ENCODE measurements at places on chromosomes 16 and 17.

- peak; percentile 86 for DNase-seq
Observed at GRCh38 chr17:49315551-49316257, 46.3 kb downstream of the ZNF652 start.

- DNase-seq: no peak
Observed at GRCh38 chr17:66240630-66241029, 11.4 kb upstream of the APOH start.

DNA sequence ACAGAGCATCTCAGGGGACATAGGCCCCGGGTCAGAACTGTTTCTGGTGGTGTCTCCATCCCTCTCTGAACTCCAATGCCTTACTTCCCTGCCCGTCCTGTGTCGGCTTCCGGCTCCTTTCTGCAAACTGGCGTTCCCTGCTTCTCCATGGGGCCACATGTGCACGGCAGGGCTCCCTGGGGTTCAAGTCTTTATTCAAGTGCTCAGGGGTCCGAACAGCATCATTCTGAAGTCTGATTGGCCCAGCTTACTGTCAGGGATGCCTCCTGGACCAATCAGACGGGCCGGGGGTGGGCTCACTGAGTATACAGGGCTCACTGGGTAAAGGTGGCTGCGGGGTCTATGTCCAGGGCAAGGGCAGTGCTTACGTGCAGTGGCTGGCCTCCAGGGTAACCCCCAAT, 17.1 kb downstream of the C16orf82 start:
- DNase-seq: peak; percentile 37

DNA sequence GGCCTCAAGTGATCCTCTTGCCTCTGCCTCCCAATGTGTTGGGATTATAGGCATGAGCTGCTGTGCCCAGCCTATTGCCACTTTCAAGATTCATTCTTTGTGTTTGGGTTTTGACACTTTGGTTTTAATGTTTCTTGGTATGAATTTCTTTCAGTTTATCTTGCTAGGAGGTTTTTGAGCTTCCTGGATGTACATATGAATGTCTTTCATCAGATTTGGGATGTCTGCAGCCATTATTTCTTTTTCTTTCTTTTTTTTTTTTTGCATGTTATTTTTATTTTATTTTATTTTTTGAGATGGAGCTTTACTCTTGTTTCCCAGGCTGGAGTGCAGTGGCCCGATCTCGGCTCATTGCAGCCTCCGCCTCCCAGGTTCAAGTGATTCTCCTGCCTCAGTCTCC, 18.5 kb downstream of the MRPL45 start:
- DNase-seq: no peak

GRCh38 chr17:6498356-6498755, 54.1 kb downstream of the PIMREG start:
- no peak for DNase-seq

- peak; percentile 16 for DNase-seq
Observed at GRCh38 chr17:70169709-70170597, 621 bp downstream of the KCNJ2 start.

DNA sequence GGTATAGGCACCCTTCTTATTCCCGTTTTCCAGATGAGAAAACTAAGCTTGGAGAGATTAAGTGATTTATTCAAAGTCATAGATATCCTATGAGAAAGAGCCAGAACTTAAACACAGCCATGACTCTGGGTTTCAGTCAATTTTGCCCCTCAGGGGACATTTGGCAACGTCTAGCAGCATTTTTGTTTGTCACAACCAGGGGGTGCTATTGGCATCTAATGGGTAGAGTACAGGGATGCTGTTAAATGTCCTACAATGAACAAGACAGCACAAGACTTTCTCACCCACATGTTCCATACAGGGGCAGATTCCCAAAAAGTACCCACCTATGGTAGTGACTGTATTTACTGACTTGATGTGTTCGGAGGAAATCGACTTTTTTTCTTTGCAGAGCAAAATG, 4.8 kb upstream of the SHISA9 start:
- no peak for DNase-seq

GRCh38 chr16:53773150-53773846, 69.3 kb downstream of the FTO start:
- peak; percentile 27 for DNase-seq

GRCh38 chr16:12318661-12319427, 342.3 kb downstream of the SNX29 start:
- no peak for DNase-seq

DNA sequence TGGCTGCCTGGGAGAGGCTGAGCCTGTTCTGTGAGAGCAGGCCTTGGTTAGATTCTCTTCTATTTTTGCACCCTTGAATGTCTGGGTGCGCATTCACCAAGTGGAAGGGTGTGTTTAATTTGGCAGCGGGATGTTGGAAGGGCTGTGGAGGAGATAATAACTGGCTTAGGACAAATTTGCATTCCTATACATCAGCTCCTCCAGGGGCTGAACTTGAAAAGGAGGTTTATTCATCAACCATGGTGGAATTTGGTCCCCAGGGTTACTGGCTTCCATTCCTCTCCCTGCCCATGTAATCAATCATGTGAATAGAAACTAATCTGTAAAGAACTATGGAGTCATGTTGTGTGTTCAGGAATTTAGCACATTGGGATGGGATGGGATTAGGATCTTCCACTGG, 100.2 kb upstream of the FOXF1 start:
- no peak for DNase-seq

DNA sequence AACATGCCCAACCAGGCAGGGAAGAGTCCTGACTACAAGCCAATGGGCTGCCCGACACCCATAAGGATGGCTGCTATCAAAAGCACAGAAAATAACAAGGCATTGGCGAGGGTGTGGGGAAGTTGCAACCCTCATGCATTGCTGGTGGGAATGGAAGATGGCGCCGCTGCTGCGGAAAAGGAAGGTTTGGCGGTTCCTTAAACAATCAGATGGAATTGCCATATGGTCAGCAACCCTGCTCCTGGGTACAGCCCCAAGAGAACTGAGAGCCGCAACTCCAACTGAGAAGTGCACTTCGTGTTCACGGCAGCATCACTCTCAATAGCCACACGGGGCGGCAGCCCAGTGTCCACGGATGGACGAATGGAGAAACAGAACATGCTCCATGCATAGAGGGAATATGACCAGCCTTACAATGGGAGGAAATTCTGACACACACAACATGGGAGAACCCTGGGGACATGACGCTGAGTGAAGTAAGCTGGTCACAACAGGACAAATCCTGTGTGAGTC, 193.3 kb downstream of the RBFOX3 start:
- no peak for DNase-seq

DNA sequence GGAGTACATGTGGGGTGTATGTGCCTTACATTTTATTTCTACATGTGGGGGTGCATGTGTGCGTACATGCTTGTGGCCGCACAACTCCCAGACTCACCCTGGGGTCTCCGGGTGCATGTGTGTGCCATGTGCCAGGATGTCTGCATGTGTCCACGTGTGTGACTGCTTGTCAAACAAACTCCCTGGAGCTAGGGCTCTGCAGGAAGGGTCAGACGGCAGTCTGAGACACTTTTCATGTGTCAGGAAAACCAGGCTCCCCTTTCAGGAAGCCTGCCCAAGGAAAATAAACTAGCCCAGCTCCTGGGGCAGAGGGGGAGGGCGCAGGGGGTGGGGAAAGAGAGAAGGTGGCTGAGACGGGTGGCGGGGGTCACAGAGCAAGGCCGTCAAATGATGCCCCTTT, 44.7 kb downstream of the FZD2 start:
- no peak for DNase-seq

DNA sequence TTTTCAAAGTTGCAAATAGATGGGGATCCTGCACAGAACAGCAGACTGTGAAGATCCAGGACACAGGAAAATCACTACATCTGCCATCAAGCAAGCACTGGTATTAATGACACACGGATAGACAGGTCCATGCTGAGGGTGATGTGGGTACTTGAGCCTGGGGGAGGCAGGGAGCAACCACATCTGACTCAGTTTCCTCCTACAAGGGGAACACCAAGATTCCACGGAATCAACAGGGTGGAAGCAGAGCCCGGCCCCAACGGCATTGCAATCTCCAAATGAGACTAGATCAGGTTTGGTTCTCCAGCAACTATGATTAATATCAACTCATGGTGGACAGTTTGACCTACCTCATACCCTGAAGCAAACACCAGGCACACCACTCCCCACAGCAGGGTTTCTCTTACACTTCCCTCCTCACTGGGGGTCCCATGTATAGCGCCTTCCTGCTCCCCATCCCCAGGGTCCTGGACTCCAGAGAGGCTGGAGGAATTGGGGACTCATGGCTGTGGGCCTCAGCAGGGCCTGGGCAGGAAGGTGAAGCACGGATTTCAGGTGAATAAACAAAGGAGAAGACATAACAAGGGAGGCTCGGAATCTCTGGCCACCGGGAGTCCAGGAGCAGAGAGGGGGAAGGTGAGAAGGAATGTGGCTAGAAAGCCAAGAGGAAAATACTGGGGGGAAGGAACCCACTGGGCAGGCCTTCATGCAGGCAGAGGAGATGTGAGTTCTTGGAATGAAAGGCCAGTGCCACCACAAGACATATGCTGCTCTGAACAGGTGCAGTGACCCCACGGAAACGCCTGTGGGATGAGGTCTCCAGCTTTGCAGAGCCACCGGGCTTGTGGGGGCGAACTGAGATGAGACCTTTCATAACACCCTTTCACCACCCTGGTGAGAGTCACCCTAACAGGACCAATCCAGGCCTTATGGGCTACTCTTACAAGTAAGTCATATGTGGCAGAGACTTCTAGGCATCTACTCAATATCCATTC, 29.5 kb upstream of the PIK3R6 start:
- DNase-seq: no peak

DNA sequence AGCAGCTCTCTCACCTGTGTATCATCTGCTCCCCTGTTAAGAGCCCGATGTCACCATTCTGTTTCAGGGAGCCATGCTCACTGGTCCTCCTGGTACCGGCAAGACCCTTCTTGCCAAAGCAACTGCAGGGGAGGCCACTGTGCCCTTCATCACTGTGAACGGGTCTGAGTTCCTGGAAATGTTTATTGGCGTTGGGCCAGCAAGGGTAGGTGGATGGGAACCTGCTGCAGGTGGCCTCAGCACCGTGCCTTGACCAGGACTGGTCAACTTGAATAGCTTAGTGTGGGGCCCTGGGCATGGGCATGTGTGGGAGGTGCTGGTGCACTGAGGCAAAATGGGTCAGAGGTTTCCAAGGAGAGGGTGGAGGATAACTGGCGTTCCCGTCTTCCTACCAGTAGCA, 28.5 kb downstream of the DBNDD1 start:
- no peak for DNase-seq

DNA sequence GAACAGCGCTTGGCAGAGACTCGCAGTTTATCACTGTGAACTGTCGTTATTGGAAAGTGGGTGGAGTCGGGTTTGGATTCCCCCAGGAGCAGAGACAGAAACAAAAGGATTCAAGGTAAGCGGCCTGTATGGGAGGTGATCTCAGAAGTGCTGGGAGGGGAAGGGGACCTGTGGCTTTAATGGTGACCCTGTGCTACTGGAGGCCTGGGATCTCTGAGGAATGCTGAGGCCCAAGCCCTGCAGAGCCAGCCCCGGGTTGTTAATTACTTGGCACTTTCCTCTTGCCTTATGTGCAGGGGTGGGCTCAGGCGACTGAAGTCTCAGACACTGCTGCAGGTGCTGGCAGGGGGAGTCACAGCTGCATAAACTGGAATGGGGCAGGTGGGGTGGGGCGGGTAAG, 27.4 kb downstream of the IRF8 start:
- DNase-seq: no peak

DNA sequence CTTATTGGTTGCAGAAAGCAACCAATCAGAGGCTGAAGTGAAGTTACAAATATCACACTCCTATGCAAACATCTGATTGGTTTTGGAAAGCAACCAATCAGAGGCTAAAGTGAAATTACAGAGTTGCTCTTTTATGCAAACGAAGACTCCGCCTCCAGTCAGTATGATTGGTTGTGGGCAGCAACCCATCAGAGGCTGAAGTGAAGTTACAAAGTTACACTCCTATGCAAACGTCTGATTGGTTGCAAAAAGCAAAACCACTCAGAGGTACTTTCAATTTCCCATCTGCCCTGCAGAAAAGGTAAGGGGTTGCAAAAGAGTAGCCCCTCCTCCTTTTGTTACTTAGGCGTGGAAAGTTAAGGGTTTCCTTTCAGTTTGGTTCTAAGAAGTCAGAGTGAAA, 697.3 kb downstream of the MAF start:
- DNase-seq: no peak

GRCh38 chr17:55224746-55225145, 40.0 kb upstream of the HLF start:
- no peak for DNase-seq

GRCh38 chr16:82874672-82875071, 247.9 kb downstream of the CDH13 start:
- DNase-seq: no peak

DNA sequence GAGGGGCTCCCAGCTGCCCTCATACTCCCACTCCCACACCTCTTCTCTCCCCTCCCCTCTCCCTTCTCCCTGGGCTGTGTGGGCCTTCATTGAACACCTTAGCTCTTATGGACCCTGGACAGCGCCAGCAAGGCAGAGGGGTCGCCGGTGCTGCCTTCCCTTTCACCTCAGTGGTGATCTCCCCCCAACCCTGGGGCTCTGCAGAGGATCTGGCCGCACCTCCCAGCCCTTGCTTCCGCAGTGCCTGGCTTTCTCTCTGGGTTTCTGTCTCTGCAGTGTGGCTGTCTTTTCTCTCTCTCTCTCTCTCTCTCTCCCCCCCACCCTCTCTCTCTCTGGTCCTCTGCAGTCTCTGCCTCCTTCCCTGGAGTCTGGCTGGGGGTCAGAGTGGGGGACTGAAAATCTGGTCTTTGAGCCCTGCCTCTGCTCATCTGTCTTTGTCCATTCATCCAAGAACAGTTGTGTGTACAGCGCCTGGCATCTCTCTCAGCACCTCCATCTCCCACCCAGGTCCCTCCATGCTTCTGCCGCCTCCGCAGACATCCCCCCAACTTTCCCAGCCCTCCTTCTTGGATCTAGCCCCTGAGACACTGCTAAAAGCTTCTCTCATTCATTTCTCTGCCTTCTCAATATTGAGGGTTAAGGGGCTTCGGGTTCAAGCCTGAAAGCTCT, 1.1 kb downstream of the SEZ6L2 start:
- DNase-seq: no peak

- no peak for DNase-seq
Observed at GRCh38 chr16:22641131-22641628, 130.5 kb downstream of the NPIPB5 start.

DNA sequence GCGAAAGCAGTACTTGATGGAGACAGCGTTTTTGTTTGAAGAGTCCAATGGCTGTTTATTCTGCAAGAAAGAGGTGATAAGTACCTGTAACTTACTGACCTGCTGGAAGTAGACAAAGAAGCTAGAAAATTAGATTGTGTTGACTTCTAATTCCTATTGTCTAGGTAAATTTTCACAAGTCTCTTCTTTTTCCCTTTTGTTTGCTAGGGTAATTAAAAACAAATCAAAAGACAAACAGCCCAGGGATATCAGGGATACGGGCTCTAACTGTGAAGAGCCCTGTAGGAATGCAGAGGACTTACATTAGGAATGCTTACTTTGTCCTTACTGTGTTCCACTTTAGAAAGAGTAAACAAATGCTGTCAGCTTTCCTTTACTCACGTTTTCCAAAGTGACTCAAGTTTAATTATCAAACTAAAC, 7.0 kb downstream of the PSME3IP1 start:
- DNase-seq: no peak

GRCh38 chr16:12558641-12559040, 245.0 kb downstream of the CPPED1 start:
- DNase-seq: no peak

GRCh38 chr16:24075931-24076716, 180.0 kb upstream of the CACNG3 start:
- no peak for DNase-seq

GRCh38 chr16:81526935-81527334, 82.3 kb downstream of the CMIP start:
- DNase-seq: no peak
